Right atrium auricular region (tissue), 2 donors: ENCODE measurements at places on chromosomes 6 and 20. TPM values are rescaled to one million over a fixed set of nuclear protein-coding genes. Genes with fewer than 3 reads are reported as not detected.

GRCh38 chr6:113352029-113352801 is 504.9 kb upstream of the MARCKS start:
- no peaks in the 10 kb centered on the region for H3K27me3 ChIP-seq
- H3K36me3 ChIP-seq = no peaks in the 10 kb centered on the region
- no peaks in the 10 kb centered on the region for H3K4me1 ChIP-seq
- no peak for DNase-seq

GRCh38 chr6:132734694-132735236 is 20.9 kb upstream of the VNN1 start:
- no peaks in the 10 kb centered on the region for H3K27me3 ChIP-seq
- H3K4me1 ChIP-seq = no peaks in the 10 kb centered on the region
- DNase-seq = no peak

- no peaks in the 10 kb centered on the region for H3K36me3 ChIP-seq
- DNase-seq = no peak
- H3K4me3 ChIP-seq = no peak overlapping the region
- no peaks in the 10 kb centered on the region for H3K27me3 ChIP-seq
Observed at GRCh38 chr20:61524951-61525666, 273.0 kb downstream of the CDH4 start.

DNA sequence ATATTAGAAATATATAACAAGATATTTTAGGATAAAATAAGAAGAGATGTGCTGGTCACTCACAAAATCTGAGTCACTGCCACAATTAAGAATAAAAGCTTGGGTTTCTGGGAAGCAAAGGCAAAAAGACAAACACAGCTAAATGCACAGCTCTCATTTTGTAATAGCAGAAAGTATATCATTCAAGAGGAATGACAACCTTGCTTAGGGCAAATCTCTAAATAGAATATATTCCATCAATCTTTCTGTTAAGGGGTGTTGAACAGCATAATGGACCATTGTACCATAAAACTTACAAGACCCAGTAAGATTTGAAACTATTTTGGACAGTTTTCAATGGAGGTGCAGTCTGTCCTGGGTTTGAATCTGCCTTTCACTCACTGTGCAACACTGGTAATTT is 464.9 kb upstream of the SOX4 start:
- H3K27ac ChIP-seq = no peak overlapping the region
- no peaks in the 10 kb centered on the region for H3K36me3 ChIP-seq
- H3K4me1 ChIP-seq = peaks cover 13% of the 10 kb centered on the region
- DNase-seq = no peak
- no peaks in the 10 kb centered on the region for H3K27me3 ChIP-seq

DNA sequence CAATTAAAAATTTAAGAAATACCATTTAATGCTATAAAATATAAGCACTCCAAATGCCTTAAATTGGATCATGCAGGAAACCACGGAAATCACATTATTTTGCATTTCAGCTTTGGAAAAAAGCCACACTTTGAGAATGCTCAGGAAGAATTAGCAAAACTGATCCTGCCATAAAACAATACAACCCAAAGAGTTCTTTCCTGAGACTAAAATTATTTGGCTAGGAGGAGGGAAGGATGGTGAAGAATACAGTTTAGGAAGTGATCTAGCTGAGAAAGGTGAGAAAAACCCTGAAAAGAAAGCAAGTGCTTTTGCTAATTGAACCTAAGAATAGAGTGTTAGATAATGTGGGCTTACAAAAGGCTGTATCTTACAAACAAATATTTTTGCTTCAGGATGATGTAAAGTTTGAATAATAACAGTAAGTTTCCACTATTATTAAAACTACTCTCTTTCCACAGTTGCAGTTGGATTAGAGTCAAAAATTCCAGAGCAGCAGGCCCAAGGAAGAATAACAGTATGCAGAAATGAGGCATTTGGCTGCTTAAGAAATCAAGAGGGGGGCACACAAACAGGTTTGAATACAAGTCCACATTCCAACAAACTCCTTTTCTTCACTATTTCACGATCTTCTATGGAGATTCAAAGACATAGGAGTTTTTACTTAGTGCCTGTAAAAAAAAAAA is 565.4 kb downstream of the RFPL4B start:
- no peak overlapping the region for H3K27ac ChIP-seq
- no peak for DNase-seq
- no peaks in the 10 kb centered on the region for H3K4me1 ChIP-seq
- H3K36me3 ChIP-seq = no peaks in the 10 kb centered on the region
- no peaks in the 10 kb centered on the region for H3K27me3 ChIP-seq

DNA sequence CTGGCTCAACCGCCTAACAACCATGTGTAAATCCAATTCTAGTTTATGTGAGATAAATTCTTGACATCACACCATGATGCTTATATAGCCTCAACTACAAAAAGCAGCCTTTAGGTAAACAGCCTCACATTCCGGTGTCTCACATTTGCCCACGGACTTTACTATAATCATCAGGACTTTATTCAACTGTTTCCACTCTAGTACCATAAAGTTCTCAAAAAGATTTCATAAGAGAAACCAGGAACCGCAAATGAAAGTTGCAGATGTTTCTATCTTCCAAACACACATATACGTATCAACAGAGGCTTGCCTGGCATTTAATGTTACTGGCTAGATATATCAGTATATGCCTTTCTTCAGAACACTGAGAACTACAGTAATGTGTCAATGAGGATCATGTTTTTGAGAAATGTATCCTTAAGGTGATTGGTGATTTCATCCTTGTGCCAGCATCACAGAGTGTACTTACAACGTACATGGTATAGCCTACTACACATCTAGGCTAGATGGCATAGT is 80.0 kb downstream of the EPB41L2 start:
- no peaks in the 10 kb centered on the region for H3K36me3 ChIP-seq
- no peak for DNase-seq
- H3K27ac ChIP-seq = no peak overlapping the region
- no peak overlapping the region for H3K4me3 ChIP-seq
- no peaks in the 10 kb centered on the region for H3K27me3 ChIP-seq

- peaks cover 84% of the 10 kb centered on the region for H3K36me3 ChIP-seq
- DNase-seq = no peak
- peak overlapping the region; percentile 46 for H3K27ac ChIP-seq
- no peak overlapping the region for H3K4me3 ChIP-seq
Observed at GRCh38 chr20:25274481-25274880, 26.6 kb downstream of the PYGB start.

DNA sequence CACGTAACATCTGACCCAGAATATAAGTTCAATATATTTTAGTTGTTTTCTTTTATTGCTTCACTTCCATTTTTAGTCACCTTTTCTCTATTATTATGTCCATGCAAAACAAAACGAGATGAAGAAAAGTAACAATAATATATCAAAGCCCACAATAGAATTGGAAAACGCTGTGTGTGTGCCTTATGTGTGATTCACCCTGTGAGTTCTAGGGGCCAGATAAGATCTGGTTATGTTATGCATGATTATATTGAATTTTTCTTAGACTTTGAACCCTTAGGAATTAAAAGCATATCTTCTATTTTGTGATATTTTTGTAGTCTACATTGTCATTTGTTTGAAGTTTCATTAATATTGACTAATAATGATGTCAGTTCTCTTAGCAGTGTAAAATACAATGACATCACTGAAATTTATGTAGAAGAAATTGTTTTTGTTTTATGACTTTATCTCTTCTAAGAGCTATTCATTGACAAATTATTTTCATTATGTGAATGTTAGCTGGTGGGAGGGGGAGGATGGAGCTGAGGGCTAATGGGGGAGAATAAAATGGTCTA is 243.6 kb downstream of the TFAP2B start:
- no peak overlapping the region for H3K27ac ChIP-seq
- H3K27me3 ChIP-seq = no peaks in the 10 kb centered on the region
- H3K4me1 ChIP-seq = no peaks in the 10 kb centered on the region
- H3K4me3 ChIP-seq = no peak overlapping the region

GRCh38 chr6:90045535-90045934 is 151.3 kb downstream of the GJA10 start:
- no peak overlapping the region for H3K4me3 ChIP-seq
- no peaks in the 10 kb centered on the region for H3K36me3 ChIP-seq
- no peak for DNase-seq
- H3K4me1 ChIP-seq = no peaks in the 10 kb centered on the region
- no peaks in the 10 kb centered on the region for H3K27me3 ChIP-seq

GRCh38 chr6:156852147-156852857 is 75.1 kb downstream of the ARID1B start:
- peak overlapping the region; percentile 70 for H3K27ac ChIP-seq
- no peak overlapping the region for H3K4me3 ChIP-seq
- no peaks in the 10 kb centered on the region for H3K36me3 ChIP-seq
- H3K4me1 ChIP-seq = peaks cover 88% of the 10 kb centered on the region
- DNase-seq = no peak

The FGD2 gene
- 8.0 TPM for total RNA-seq

The LRRC1 gene
- total RNA-seq = 6.1 TPM

The ARMH2 gene
- total RNA-seq = not detected

The MRAP2 gene
- total RNA-seq = 0.20 TPM

The CFB gene
- 65.5 TPM for total RNA-seq

The PLA2G7 gene
- 0.26 TPM for total RNA-seq
